Calu3 (cell line): ENCODE measurements at places on chromosomes 4 and X. TPM values are rescaled to one million over a fixed set of nuclear protein-coding genes. Genes with fewer than 3 reads are reported as not detected.

The TMEM156 gene
- total RNA-seq, result 10.4 and 14.1 TPM in 2 replicates

The IL3RA gene
- not detected in 2 replicates for total RNA-seq

The ART3 gene
- 1.7 and 1.9 TPM in 2 replicates for total RNA-seq

The NBDY gene
- total RNA-seq, result 57.1 and 65.0 TPM in 2 replicates

DNA sequence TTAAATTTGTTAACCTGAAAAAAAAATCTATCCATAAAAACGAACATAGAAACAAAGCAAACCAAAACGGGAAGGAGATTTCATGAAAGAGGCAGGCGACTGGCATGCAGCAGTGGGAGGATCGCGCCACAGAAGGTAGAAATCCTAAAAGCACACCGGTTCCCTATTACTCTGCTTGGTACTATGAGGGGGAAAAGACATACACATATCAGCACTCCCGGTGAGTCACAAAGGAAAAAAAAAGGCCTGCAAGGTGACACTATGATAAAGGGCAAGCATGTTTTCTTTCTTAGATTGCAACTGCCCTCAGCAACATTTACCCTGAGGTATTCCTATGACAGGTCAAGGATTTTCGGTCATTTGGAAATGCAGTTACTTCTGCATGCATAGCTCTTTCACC, 60.6 kb upstream of the NAP1L5 start:
- DNase-seq, result no peak

DNA sequence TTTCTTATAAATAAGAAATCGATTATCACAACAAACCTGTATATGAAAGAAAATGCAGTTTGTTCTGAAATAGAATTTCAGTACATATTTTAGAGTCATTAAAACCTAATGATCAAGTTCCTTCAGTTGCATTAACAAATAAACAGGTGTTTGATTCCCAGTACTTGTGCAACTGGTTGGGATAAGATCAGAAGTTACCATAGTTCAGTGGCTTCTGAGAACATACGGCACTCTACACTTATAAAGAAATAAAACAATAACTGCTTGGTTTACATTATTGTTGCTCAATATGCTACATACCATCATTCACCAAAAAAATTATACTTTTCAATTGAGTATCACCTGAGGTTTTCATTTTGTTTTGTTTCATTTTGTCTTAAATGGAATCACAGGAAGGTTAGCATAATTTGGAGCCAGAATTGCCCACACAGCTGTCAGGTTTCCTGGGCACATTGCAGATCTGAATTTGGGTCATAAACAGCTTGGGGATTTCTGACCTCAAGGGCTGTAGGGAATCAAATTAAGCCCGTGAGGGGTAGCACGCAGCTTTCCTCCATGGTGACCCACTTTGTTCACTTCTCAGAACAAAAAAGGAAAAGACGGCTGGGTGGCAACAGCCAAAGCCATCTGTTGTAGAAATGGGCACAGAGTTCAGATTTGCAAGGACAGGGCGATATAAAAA, 14.9 kb upstream of the CCNG2 start:
- no peak for DNase-seq

GRCh38 chr4:99504804-99505502, 5.9 kb upstream of the C4orf17 start:
- no peak for DNase-seq

GRCh38 chr4:184506527-184507121, 32.3 kb upstream of the IRF2 start:
- DNase-seq, result no peak

DNA sequence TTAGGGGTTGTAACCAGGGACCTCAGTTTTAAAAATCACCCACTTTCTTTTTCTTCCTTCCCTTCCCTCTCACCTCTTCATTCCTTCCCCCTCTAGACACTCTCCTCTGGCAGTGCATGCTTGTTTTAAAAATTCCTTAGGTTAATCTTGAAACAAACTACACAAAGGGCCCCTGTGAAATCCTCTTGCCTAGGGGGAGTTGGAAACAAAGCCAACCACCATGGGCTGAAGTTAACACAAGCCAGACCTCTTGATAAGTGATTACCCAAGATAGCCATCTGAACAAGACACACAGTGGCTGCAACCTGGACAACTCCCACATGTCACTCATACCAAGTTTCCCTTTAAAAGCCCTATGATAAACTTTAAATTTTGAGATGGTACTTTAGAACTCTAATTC, 68.9 kb downstream of the TENT5D start:
- DNase-seq, result no peak

DNA sequence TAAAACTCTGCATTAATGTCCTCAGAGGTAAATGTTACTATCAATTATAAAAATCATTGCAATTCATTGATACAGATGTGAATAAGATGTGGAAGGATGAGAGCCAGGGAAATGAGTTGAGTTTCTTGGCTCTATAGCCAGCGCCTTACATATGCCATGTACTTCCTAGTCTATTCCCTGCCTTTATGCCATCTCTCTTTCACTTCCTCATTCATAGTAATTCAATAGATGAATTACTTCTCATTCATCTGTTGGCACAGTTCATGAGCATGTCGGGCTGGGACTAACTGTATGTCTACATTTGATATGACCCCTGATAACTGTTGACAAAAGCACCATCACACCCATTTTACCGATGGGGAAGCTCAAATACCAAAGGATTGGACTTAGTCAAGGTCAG, 55.7 kb downstream of the LNX1 start:
- no peak for DNase-seq
